ENCODE measurements at places on chromosomes 7 and 10.

DNA sequence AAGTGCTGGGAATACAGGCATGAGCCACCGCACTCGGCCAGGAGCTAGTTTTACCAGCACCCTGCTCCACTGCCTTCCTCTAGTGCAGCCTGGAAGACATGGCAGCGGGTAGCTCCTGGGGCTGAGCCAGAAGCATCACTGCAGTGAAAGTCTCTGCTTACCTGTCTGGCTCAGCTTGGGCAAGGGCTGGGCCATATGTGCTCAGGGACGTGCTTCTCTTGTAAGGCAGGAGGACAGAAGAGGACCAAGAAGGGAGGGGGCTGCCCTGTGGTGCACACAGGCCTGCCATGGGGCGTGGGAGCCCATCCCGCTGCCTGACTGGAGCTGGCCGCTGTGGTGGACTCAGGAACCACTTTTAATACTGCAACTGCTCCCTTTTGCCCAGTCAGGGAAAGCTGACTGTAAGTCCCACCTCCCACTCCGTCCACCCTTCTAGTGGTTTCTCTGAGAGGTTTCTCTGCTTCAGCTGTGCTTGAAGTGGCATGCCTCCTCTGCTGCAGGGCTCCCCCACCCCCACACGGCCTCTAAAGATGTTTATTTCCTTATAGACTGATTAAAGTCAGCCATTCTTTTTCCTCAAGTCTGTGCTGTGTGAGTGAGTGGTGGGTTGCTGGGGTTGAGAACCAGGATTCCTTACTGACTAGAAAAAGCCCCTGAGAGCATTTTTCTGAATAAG, 25.3 kb upstream of the C10orf95 start:
- DNase-seq: no peak

DNA sequence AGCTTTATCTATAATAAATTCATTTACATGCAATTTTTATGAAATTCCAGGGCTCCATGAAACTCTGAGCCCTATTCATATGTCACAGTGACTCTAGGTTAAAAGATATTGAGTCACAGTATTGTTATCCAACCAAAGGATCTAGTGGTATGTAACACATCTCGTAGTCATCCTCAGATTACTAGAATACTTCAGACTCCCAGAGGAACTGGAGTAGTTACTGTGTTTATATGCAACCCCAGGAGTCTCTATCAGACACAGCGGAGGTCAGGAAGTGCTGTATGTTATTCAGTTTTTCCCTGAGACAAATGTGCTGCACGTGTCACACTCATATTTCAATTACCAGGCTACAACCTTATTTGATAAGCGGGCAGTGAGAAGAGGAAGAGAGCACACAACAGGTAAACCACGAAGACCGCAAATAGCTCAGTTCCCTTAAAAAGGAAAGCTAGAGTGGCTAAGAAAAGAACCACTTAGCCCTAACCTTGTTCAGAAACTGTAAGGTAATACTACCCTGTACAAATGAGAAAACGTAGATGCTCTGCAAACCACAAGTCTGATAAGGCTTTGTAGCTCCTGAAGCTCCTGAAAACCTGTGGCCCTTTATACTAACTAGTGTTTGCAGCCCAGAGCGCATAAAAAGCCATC, 114.0 kb upstream of the CNTNAP2 start:
- DNase-seq: no peak

DNA sequence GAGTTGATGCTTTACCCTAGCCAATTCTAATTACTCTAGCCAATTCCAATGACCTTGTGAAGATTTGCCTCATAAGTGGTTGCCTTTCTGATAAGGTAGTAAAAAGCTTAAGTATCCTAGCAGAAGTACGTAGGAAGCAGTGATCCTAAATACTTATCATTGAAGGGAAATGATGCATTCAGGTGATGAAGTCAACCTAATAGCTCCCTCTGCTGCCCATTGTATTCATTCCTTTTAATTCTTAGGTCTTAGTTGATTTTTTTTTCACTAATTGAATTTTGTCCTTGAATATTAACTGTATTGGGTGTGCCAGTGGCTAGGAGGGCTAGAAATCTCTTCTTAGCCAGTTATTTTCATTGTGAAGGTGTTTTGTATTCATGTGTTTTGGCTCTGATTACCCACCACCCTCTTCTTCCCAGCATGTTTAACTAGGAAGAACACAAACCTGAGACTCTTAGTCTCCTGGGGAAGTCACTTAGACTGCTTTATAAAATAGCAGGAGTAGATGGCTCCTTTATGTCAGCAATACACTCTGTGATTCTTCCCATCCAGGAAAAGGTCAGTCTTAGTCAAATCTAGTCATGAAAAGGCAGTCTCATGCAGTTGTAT, 46.3 kb downstream of the PLEKHA8 start:
- DNase-seq: peak; percentile 39

DNA sequence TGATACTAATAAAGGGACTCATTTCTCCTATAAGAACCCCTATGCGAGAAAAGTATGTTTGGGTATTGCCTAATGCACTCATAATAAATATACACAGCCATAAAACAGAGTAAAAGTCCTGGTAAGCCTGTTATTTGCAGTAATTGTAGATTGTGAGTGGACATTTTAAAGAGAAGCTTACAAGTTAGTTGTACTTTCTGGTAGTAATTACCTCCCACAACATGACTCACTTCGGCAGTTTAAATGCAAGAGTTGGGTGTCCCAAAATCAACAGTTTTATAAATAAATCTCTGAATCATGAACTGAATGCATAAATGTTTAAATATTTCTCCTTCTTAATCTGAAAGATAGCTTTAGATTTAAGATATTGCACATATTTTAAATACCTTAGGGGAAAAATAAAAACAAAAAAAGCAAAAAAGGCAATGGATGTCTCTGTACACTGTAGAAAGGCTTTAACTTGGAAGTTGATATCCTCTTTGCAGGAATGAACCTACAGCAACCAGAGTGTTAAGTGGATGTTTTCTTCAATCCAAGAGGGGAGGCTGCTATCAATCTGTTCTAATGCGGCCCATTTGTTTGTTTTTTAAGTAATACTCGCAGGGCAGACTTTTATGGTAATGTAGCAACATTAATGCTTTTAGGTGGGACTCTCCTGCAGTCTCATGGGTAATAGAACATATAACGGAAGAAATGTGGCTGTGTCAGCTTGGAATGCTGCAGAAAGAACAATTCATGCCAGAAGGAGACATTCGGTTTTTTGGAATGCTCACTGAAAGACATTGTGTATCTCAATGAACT, 57.3 kb upstream of the ZEB1 start:
- peak; percentile 88 for DNase-seq

DNA sequence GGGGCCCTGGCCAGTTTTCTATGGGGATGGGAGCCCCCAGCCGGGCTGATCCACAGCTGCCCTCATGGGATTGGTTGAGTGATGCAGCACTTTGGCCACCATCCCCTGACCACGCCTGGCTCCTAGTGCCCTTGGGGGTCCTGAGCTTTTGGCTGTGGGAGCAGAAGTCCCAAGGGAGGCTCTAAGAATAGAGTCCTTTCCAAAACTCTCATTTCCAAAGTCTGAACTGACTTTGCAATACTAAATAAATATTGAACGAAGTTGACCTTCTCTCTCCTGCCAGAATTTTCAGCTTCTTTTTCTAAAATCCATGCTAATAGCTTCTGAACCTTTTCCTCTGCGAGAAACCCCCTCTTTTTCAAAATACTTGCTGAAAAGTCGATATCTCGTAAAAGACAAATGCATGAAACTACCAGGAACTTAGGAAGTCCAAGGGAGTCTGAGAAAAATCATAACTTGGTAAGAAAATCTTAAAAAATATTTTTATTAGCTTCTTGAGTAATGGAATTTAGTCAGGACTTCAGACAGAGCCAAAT, 62.7 kb upstream of the IGFBP3 start:
- DNase-seq: no peak

DNA sequence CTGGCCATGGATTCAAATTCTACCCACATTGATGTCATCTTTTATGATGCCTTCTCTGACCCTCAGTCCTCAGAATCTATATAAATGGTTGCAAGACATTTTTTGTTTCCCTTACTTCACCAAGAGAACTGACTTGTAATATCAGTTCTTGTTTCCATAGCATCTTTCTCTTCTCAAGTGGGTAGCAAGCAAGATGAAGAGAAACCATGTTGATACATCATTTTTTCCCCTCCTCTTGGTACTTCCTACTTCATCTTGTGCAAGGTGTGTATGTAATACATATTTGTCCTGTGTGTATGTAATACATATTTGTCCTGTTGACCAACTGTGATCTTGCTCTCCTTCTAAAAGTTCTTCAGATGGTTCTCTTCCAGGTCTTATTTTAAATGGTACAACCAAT, 348.6 kb downstream of the PTEN start:
- no peak for DNase-seq

DNA sequence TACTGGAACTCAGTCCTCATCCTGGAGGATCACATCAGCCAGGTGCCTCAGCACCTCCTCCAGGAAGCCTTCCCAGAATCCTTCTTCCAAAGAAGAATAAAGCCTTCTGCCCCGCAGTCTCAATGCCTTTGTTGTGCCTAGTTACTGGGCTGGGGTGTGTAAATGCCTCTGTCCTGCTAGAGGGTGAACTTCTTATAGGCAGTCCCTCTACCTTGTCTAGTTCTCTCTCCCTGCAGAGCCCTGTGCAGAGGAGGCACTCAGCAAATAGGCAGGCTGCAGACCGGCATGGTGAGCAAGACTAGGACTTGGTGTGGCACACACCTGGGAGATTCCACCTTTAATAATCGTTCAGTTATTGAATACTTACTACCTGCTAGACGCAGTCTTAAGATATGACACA, 104.7 kb upstream of the PCBD1 start:
- no peak for DNase-seq

- no peak for DNase-seq
Measured at GRCh38 chr7:424301-424935, 95.2 kb downstream of the PDGFA start.

DNA sequence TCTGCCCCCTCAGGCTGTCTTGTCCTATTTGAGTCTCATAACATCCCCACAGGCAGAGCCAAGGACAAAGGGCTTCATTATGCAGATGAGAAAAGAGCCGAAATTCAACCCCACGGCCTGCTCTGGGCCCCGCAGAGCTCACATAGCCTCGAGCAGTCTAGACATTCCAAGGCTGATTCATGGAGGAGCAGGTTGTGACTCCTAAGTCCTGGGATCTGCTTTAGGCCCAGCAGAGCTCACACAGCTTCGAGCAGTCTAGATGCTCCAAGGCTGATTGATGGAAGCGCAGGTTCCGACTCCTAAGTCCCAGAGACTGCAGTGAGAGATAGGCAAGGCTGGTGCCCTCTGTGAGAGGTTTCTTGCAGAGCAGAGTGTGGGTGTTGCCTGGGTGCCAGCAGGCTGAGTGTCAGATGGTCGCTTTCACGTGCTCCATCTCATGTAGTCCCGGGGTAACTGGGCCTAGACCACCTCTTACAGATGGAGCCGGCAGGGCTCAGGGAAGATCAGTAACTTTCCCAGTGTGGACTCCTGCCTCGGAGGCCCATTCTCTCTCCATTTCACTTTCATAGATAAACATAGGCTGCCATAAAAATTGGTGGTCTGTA, 436.1 kb upstream of the FOXK1 start:
- no peak for DNase-seq

DNA sequence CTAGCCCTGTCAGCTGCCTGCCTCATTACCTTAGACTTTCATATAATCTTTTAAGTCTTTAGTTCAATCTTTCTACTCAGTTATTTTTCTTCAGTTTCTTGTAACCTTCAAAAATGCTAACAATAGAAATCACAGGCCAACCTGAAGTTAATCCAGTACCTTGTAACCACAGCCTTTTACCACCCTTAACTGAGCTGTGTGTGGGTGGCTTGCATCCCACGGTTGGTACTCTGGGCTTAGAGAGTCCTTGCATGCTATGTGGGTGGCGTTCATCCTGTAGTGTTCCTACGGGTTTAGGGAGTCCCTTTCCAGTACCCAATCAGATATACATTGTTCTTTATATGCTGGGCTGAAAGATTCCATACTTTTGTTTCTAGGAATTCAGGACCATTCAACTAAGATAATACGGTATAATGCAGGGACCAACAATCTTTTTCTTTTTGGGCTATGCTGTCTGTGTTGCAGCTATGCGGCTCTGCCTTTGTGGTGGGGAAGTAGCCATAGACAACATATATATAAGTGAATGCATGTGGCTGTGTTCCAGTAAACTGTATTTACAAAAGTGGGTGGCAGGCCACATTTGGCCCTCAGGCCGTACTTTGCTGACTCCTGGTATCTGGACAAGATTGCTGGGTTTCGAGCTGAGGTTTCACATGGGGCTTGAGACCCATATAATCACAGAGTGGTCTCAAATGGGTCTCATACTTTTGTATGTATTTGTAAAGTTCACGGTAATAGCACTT, 280.8 kb upstream of the LRGUK start:
- DNase-seq: no peak

DNA sequence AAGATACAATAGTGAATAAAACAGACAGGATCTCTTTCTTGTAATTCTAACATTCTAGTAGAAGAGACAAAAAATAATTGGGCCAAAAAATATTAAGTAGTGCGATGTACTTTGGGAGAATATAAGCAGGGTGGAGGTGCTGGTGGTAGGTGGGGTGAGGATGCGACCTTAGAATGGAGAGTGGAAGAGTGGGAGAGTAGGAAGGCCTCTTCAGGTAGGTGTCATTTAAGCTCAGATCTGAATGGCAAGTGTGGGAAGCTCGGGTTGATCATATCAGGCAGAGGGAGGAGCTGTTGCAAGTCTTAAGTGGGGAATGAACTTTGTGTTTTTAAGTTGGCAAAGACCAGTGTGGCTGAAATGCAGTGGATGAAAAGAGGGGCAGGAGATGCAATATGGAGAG, 3.8 kb upstream of the IFRD1 start:
- DNase-seq: no peak

DNA sequence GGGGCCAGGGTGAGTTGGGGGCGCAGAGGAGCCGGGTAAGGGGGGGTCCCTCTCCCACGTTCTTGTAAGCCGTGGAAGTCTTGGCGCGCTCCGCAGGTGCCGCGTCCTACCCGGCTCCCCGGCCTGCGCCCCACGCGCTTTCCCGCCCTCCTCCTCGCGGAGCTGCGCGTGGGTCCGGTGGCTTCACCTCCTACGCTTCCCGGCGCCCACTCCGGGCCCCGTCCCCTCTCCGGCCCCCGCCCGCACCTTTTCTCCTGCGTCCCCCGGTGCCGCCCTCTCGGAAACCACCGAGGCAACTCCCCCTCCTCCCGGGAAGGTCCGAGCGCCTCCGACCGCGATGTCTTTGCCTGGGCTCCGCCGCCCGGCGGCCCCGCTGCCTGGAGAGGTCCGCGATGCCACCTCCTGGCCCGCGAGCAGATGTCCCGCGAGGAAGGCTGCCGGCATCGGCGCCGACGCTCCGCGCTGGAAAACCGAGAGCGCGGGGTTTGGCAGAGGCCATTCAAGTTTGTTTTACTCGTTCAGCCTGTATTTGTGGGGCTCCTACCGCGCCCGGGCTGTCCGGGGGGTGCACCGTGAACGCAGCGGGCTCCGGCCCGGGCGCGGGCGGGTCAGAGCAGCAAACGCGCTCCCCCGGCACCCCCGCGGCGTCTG, 2.4 kb upstream of the NKX6-2 start:
- peak; percentile 12 for DNase-seq

DNA sequence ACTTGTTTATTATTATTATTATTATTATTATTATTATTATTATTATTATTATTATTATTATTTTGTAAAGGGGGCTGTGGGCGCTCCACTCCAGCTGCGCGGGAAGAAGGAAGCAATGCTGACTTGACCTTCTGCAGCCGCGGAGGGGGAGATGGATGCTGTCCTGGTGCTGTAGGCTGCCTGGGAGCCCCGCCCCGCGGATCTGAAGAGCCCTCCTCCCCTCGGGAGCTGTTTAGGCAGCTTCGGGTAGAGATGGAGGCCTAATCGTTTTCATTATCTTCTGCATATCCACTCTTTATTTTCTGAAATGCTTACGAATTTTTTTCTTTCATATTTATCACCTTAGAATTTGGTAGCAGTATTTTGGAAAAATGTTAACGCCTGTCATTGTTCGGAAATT, 101.2 kb upstream of the KLF6 start:
- DNase-seq: no peak

All from fibroblast of gingiva (primary cell).